CD8-positive, alpha-beta memory T cell (primary cell): ENCODE measurements at places on chromosomes 6 and 20. TPM values are rescaled to one million over a fixed set of nuclear protein-coding genes. Genes with fewer than 3 reads are reported as not detected.

- H3K27me3 ChIP-seq: peaks cover 11% of the 10 kb centered on the region
- DNase-seq: no peak
- no peaks in the 10 kb centered on the region for H3K36me3 ChIP-seq
- H3K4me3 ChIP-seq: no peak overlapping the region
- no peak overlapping the region for H3K27ac ChIP-seq
These were observed 14.7 kb upstream of the CDKN1A start for GRCh38 chr6:36663504-36664446.

GRCh38 chr20:6614836-6615235, 152.7 kb upstream of the BMP2 start:
- no peak overlapping the region for H3K27ac ChIP-seq

DNA sequence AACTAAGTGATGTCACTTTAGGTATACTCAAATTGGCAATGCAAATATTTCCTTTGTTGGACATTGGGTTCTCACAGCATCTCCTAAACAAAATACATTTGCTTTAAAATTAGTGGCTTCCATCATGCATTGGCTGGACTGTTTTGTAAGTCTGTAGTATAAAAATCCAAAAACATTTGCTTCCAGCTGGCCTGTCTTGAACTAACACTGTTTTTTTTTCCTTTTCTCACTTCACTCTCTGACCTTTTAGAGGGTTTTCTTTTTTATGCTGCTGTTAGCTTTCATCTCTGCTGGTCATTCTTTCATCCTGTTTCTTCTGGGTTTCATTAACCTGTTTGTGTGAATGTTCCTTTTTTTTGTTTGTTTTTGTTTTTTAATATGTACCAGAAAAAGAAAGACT, 121.7 kb upstream of the MLIP start:
- no peak overlapping the region for H3K4me3 ChIP-seq
- H3K27me3 ChIP-seq: no peaks in the 10 kb centered on the region
- no peaks in the 10 kb centered on the region for H3K4me1 ChIP-seq
- DNase-seq: no peak
- no peaks in the 10 kb centered on the region for H3K36me3 ChIP-seq

- H3K27ac ChIP-seq: no peak overlapping the region
- no peaks in the 10 kb centered on the region for H3K27me3 ChIP-seq
- H3K4me3 ChIP-seq: peak overlapping the region; percentile 82
- no peak for DNase-seq
- H3K36me3 ChIP-seq: no peaks in the 10 kb centered on the region
These were observed 115.3 kb downstream of the RTN4IP1 start for GRCh38 chr6:106513808-106514582.

- no peak overlapping the region for H3K27ac ChIP-seq
- no peak overlapping the region for H3K4me3 ChIP-seq
- no peaks in the 10 kb centered on the region for H3K36me3 ChIP-seq
- H3K4me1 ChIP-seq: peaks cover 34% of the 10 kb centered on the region
- no peak for DNase-seq
These were observed 22.8 kb downstream of the SCML4 start for GRCh38 chr6:107801173-107801886.

The LCA5 gene
- 0.16 TPM for total RNA-seq

The SLC22A16 gene
- not detected for total RNA-seq

DNA sequence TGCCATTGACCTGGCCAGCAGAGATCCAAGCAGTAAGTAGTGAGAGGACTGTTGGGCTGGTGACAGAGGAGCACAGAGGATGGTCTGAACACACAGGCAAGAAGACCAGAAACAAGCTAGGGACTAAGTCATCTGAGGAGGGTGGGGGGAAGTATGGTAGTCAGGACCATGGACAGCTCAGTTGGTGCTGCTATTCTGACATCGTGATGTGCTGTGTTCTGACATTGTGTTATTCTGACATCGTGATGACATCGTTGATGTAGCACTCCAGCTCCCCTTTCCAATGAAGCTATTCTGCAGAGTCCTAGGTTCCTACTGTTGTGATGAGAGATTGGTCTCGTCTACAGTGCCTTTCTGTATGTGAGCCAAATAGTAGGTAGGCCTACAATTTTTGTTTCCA, 28.7 kb downstream of the CFAP206 start:
- no peak overlapping the region for H3K4me3 ChIP-seq
- no peaks in the 10 kb centered on the region for H3K27me3 ChIP-seq
- H3K4me1 ChIP-seq: no peaks in the 10 kb centered on the region
- peak; percentile 14 for DNase-seq

The SLC32A1 gene
- total RNA-seq: not detected
